ENCODE measurements at places on chromosomes 16 and 17.

GRCh38 chr17:77318491-77319210 lies 177.9 kb downstream of the SEC14L1 start:
- peak; percentile 42 for DNase-seq

- DNase-seq = no peak
Observed at GRCh38 chr16:78647019-78647418, 547.6 kb downstream of the WWOX start.

- no peak for DNase-seq
Observed at GRCh38 chr17:11300201-11300600, 59.2 kb downstream of the SHISA6 start.

GRCh38 chr17:60318326-60318725 lies 73.6 kb downstream of the USP32 start:
- no peak for DNase-seq

- no peak for DNase-seq
Observed at GRCh38 chr17:46877466-46877865, 26.1 kb downstream of the WNT9B start.

DNA sequence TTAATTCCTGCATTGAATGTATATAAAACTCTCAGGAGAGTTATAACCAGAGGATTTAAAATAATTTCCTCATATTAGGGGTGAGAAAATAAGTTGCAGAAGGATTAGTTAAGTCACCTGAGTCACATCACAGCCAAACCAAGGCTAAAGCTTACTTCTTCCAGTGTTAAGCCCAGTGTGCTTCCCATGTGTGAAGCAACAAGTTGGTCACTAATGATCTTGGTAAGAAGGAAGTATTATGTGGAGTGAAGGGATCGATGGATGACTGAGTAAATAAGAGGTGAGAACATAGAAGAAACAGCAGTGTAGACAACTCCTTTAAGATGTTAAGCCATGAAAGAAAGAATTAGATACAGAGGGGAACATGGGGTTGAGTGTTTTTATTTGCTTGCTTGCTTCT lies 20.6 kb downstream of the ESRP2 start:
- no peak for DNase-seq

DNA sequence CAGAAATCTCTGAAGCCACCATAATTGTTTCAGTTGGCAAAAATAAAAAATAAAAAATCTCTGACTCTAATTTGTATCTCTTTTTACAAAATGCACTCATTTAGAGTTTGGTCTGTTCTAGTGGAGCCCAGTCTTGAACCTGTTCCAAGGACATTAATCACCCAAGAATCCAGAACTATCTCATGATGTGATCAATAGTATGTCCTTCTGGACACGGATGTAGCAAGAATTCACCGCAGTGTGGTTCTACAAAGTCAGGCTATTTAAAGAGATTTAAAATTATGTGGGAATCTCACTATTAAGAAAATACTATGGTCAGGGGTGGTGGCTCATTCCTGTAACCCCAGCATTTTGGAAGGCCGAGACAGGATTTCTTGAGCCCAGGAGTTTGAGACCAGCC lies 21.8 kb upstream of the ANKFN1 start:
- no peak for DNase-seq

DNA sequence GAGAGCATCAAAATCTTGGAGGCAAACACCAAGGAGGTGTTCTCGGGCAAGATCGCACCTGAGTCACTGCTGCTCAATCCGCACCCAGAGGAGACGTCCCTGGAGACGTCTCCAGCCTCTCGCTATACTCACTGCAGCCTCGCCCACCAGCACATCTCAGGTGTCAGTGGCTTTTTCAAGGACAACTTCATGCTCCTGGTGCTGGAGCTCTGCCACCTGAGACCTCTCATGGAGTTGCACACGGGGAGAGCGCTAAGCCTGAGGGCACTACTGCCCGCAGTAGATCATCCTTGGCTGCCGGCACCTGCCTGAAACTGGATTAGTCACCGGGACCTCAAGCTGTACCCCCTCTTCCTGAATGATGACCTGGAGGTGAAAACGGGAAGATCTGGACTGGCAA lies 2.6 kb upstream of the MBTPS1 start:
- DNase-seq = no peak

DNA sequence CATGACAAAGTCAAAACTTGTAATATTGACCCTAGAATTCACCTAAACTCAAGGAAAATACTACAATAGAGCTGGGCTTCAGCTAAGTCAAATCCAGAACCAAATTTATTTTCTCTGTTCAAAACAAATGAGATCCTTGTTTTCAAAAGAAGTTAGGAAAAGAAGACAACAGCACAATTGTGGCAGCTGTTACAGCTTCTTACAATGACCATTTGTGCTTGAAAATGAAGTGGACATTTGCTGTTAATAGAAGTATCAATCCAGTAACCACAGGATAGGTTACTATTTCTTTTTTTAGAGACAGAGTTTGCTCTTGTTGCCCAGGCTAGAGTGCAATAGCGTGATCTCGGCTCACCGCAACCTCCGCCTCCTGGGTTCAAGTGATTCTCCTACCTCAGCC lies 44.4 kb downstream of the APPBP2 start:
- DNase-seq = no peak

DNA sequence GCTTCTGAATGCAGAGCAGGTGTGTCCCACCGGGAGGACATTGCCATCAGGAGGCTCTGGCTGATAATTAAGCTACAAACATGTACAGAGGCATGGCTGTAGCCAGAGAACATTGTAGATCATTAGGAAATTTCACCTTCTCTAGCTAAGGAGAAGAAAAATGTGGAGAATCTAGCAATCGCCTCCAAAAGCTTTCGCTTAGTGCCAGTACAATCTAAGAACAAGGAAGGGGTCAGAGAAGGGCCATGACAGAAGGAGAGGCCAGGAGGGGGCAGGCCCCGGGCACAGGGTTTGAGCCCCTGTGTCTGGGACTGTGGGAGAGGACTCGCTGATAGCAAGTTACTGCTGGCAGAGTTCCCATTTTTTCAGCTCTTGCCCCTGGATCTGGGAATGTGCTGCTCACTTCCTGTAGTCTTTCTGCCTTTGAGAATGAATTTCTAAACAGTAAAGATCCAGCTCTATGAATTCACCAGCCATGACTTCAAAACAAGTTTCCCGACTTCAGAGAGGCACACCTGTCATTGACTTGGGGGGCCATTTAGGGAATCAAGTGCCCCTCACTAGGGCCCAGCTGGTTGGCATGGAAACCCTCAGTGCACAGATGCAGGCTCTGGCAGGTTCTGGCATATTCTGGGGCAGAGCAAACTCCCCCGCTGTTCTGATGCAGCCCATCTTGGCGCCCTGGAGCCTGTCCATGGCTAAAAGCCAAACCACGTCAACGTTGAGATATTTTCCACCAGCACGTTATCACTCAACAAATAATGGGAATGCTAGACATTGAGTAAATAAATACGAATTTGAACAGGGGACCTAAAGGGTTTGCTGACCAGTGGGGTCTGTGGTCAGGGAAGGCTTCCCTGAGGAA lies 59.5 kb upstream of the CACNG4 start:
- no peak for DNase-seq

DNA sequence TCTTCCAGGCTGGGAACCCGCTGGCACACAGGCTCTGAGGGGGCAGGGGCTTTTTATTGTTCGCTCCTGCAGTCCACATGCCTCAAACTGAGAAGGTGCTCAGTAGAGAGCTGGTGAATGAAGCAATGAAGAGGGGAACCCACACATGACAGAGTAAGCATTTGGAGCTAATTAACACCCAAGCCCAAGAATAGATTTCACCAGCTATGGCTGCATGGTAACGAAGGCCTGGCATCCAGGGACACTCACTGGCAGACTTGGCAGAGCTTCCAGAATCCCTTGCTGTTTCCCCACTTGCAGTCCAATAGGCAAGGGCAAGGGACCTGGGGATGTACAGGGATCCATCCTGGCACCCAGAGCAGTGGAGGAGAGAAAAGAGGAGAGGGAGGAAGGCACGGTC lies 12.2 kb downstream of the FLOT2 start:
- no peak for DNase-seq

GRCh38 chr16:48232493-48233040 lies 11.5 kb upstream of the LONP2 start:
- DNase-seq = no peak

DNA sequence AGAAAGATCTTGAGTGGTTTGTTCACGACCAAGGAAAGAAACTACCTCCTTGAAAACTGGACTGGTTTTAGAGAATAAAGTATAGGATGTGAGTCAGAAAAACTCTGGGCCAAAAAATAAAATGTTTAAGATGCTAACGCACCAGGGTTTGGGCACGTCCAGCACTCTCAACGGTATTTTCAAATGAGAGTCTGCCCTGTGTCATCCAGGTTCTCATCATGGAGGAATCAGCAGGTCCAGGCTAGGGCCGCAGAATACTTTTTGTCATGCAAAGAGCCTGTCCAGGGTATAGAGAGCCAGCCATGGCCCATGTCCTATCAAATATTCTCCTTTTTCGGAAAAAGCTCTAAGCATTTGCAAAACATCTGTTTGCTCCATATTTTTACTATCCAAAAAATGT lies 2.4 kb downstream of the NXN start:
- DNase-seq = no peak

- no peak for DNase-seq
Observed at GRCh38 chr17:70172923-70173322, 3.6 kb downstream of the KCNJ2 start.

- no peak for DNase-seq
Observed at GRCh38 chr16:1295465-1295864, 14.0 kb upstream of the UBE2I start.

GRCh38 chr17:80223142-80223815 lies 3.1 kb downstream of the SLC26A11 start:
- no peak for DNase-seq

GRCh38 chr17:9434642-9435057 lies 141.0 kb downstream of the STX8 start:
- no peak for DNase-seq

DNA sequence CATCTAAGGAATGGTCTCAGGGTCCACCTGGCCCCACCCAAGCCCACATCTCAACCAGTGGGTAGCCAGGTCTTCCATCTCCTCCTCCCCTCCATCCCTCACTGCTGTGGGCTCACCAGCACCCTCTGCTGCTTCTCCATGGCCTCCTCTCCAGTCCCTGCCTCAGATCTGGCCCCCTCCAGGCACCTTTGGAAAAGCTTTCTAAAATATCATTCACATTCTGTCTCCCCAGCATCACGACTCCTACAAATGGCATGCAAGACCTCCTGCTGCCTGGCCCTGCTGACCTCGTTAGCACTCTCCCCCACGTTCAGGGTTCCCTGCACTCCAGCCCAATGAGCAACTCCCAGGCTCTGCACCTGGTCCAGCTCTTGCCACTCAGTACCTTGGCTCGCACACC lies 13.7 kb downstream of the GLP2R start:
- no peak for DNase-seq

GRCh38 chr16:77133706-77134105 lies 57.3 kb upstream of the MON1B start:
- DNase-seq = no peak

GRCh38 chr16:6643080-6643686 lies 689.5 kb upstream of the RBFOX1 start:
- no peak for DNase-seq

GRCh38 chr17:63039342-63039741 lies 73.3 kb downstream of the TANC2 start:
- no peak for DNase-seq

GRCh38 chr17:44558710-44559633 lies 1.7 kb downstream of the FZD2 start:
- DNase-seq = no peak

- no peak for DNase-seq
Observed at GRCh38 chr16:53726625-53727024, 22.7 kb downstream of the FTO start.

DNA sequence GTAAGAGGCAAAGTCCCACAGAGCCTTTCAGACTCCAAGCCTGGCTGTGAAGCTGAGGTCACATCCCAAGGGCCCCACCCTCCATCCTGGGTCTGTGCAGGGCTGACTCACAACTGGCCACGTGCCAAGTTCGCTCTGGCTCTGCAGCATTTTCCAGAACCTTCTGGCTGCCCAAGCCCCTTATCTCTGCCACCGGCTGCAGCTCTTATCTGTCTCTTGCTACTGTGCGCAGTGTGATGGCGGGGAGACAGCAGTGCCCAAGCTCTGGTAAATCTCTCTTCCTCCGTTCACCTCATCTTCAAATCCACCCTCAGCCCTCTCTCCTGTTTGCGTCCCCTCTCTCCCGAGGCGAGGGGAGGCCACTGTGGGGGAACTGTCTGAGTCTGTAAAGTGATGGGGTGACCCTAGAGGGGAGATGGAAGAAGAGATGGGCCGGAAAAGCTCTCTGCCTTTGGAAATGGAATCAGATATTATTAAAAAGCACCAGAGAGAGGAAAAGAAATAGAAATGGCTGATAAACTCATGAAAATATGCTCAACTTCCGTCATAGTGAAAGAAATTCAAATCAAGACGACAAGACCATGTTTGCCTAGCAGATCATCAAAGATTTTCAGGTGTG lies 162.7 kb upstream of the CDC42EP4 start:
- DNase-seq = no peak

- DNase-seq = no peak
Observed at GRCh38 chr16:19115148-19116021, 1.6 kb downstream of the ITPRIPL2 start.

- DNase-seq = no peak
Observed at GRCh38 chr16:71635632-71636031, 9.6 kb downstream of the MARVELD3 start.

- DNase-seq = no peak
Observed at GRCh38 chr17:80195671-80196529, 24.2 kb downstream of the SGSH start.

- DNase-seq = no peak
Observed at GRCh38 chr16:23334457-23334853, 32.4 kb downstream of the SCNN1B start.

DNA sequence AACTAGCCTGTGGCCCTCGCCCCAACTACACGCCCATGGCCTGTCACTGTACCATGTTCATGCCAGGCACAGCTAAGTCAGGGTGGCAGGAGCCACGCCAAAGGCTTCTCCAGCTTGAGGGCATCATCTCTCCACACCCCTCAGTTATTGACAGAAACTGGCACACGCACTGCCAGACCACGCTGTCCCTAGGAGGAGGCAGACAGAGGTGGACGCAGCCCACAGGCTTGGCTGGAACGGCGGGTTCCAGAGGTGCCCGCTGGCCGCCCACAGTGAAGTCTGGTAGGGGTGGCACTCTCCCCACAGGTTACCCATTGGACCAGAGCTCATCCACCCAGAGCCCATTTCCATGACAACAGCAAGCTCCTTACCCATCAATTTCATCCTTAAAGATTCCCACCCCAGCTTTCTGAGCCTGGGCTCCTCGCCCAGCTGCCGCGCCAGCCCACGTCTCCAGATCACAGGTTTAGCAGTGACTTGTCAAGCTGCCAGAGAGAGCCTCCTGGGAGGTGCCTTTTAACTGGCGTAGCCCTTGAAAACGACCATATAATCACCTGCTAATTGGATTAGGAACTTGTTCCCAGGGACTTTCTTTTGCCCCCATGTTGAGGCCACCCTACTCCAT lies 27.9 kb downstream of the RPRML start:
- DNase-seq = no peak

Data from gastrocnemius medialis (tissue), 4 donors.